Ascending aorta (tissue), 2 donors: ENCODE measurements at places on chromosomes 16 and 17. TPM values are rescaled to one million over a fixed set of nuclear protein-coding genes. Genes with fewer than 3 reads are reported as not detected.

KRTAP2-3 gene
- total RNA-seq: not detected

ATAD5 gene
- under 0.01 TPM for total RNA-seq

EVPLL gene
- total RNA-seq: not detected

OTOA gene
- total RNA-seq: not detected

FNDC8 gene
- total RNA-seq: not detected

C17orf50 gene
- total RNA-seq: not detected

SEPTIN12 gene
- not detected for total RNA-seq

KRTAP2-2 gene
- total RNA-seq: not detected

LITAFD gene
- not detected for total RNA-seq

OR4D1 gene
- total RNA-seq: not detected

SERPINF2 gene
- 20.6 TPM for total RNA-seq

MT1H gene
- not detected for total RNA-seq

MRPL28 gene
- 47.8 TPM for total RNA-seq

GPT2 gene
- 7.9 TPM for total RNA-seq

GALR2 gene
- total RNA-seq: 2.3 TPM

DNAI2 gene
- total RNA-seq: not detected

CD300A gene
- total RNA-seq: 21.9 TPM

NLRP1 gene
- 67.7 TPM for total RNA-seq

TMEM235 gene
- not detected for total RNA-seq

CES1 gene
- 6.1 TPM for total RNA-seq

PIK3R6 gene
- total RNA-seq: 2.2 TPM

KIF19 gene
- 11.7 TPM for total RNA-seq

SDK2 gene
- 8.1 TPM for total RNA-seq

UBALD1 gene
- 4.6 TPM for total RNA-seq

HEATR3 gene
- 10.4 TPM for total RNA-seq

CMIP gene
- total RNA-seq: 110 TPM

TBL3 gene
- total RNA-seq: 55.7 TPM

CDRT15L2 gene
- not detected for total RNA-seq

OVCA2 gene
- 71.3 TPM for total RNA-seq

CA7 gene
- total RNA-seq: not detected

SLC35G6 gene
- total RNA-seq: not detected

TSPOAP1 gene
- 22.4 TPM for total RNA-seq

MRPS7 gene
- total RNA-seq: 24.1 TPM

NPW gene
- total RNA-seq: not detected

ARHGDIG gene
- total RNA-seq: not detected

CAPNS2 gene
- total RNA-seq: not detected

CMTM1 gene
- not detected for total RNA-seq

SULT1A3 gene
- 14.8 TPM for total RNA-seq

OTOP2 gene
- not detected for total RNA-seq

KRT33A gene
- not detected for total RNA-seq

KRT40 gene
- not detected for total RNA-seq

KCNG4 gene
- not detected for total RNA-seq

TBX2 gene
- total RNA-seq: 100 TPM

LSM12 gene
- 12.5 TPM for total RNA-seq

NOB1 gene
- total RNA-seq: 20.2 TPM

DDX42 gene
- total RNA-seq: 37.5 TPM
